Colonic mucosa (tissue), 4 donors: ENCODE measurements at places on chromosomes 2 and 18. TPM values are rescaled to one million over a fixed set of nuclear protein-coding genes. Genes with fewer than 3 reads are reported as not detected.

Gene MTX2
- total RNA-seq: 34.9 TPM

Gene SLC9A4
- total RNA-seq: not detected

Gene SLC23A3
- 4.7 TPM for total RNA-seq

Gene SERTAD2
- 20.7 TPM for total RNA-seq

Gene ITGB6
- 24.6 TPM for total RNA-seq

GRCh38 chr18:56257205-56257604 lies 381.2 kb downstream of the TXNL1 start:
- DNase-seq: no peak

DNA sequence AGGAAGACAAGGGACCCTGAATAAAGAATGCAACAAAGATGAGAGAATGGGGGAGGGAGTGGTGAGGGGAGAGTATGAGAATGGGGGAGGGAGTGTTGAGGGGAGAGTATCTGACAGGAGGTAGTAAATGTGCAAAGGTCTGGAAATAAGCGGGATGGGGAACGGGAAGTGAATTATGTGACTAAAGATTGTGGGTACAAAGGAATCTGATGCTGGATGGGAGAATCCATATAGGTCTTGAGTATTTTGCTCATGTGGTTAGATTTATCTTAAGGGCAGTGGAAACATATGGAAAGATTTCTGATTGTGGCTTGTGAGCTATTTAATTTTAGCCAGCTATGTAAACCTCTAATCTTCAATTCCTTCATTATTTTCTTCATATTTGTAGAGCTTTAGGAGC lies 593.4 kb downstream of the DCC start:
- no peak for DNase-seq

DNA sequence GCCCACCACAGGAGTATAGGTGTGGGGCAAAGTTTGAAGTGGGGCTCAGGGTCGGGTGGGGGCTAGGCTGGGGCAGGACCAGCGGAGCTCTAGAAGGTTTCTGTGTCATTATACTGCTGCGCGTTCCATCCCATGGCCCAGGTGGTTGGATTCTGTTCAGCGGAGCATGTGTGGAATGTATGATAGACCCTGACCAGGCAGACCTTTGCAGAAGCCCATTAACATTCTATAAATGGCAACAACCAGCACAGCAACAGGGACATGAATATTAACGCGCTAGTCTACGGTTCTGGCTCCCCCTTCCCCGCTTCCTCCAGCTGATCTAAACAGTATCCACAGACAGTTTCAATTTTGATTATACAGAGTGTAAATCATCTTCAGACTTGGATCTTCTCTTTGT lies 4.1 kb upstream of the PRKCE start:
- DNase-seq: no peak

DNA sequence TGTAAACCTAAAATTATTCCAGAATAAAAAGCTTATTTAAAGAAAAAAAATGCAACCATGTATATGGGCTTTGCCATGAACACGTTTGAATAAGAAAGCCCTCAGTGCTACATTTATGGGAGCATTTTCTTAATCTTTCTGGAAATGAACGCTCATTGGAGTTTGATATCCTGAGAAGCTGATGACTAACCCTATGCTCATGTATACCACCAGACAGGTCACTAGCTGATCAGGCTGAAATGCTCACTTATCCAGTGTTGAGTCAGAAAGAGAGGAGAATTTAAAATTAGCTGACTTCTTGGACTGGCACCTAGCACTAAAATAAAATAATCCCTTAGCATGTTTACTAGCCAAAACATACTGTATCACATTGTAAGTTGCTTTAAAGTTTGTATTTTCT lies 254.9 kb upstream of the SIX3 start:
- DNase-seq: no peak

- no peak for DNase-seq
Measured at GRCh38 chr2:114265261-114265660, 177.2 kb upstream of the DPP10 start.

DNA sequence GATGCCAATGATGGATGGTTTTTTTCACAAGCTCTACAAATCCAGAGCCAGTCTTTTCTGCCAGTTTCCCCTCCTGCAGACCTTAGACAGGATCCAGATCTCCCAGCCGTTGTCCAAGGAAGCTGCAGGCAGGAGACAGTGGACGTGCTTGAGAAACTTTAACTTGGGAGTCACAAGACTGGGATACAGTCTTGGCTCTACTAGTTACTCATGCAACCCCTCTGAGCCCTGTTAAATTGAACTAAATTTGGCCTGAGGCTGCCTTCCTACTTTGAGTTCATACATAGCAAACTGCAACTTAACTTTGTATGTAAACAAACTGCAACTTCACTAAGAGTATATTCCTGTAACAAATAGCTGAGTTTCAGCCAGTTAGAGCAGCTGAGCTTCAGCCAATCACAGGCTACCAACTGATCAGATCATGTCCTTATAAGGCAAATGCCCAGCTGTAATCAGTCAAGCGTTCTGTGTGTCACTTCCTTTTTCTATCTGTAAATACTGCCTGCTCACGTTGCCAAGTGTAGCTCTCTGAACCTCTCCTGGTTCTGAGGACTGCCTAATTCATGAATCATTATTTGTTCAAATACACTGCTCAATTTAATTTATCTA lies 140.9 kb downstream of the CAPN13 start:
- DNase-seq: peak; percentile 36
